ENCODE measurements at places on chromosomes 1 and 21.

DNA sequence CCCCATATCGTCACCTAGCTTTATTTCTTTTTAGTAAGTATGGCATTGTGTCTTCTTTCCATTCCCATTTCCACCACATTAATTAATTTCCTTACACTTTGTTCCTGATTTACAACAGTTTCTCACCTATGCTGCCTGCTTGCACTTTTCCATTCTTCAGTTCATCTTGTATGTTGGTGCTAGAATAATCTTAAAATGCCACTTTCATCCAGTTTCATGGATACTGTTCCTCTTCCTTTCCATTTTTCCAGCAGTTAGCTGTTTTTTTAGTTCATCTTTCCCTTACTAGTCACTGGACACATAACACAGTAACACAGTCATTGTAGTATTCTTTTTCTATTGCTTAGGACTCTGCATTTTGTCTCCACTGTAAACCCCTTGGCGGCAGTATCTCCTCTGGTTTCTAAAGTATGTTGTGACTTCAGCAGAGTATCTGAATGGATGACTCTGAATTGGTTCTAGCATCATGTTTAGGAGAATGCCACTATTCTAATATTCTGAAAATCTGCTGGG is 2.1 kb downstream of the CDC7 start:
- DNase-seq, result no peak

DNA sequence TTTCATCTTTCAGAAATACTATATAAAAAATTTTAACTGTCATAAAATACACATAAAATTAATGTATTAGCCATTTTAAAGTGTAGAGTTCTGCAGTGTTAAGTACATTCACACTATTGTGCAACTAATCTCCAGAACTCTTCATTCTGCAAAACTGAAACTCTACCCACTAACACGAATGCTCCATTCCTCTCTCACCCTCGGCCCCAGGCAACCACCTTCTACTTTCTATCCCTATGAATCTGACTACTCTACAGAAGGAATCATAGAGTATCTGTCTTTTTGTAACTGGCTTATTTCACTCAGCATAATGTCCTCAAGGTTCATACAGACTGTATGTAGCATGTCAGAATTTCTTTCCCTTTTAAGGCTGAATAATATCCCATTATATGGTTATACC is 43.4 kb downstream of the LTN1 start:
- no peak for DNase-seq

- no peak for DNase-seq
Measured at GRCh38 chr1:147800804-147801203, 40.4 kb upstream of the GJA5 start.

DNA sequence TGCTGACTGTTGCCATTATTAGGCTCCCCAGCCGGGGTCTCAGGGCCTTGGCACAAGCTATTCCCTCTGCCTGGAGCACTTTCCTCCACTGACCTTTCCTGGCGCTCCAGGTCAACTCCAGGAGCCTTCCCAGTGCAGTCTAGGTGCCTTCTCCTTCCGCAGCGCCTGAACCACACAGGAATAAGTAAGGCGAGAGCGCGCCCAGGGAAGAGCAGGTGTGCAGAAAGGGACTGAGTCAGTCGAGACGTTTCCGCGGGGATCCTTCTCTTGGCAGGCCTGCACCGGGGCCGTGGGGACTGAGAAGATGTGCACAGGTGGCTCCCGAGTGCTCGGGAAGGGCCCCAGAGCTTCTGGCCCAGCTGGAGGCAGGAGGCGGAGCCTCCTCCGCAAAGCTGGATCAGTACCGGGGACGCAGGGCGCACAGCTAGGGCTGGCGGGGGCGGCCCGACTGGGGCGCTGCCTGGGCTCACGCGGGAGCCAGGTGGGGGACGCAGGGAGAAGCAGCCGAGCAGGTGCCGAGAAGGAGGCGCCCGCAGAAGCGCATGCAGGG is 765 bp upstream of the BMP8A start:
- DNase-seq, result no peak

GRCh38 chr1:90573736-90574135 is 143.4 kb downstream of the BARHL2 start:
- DNase-seq, result no peak

DNA sequence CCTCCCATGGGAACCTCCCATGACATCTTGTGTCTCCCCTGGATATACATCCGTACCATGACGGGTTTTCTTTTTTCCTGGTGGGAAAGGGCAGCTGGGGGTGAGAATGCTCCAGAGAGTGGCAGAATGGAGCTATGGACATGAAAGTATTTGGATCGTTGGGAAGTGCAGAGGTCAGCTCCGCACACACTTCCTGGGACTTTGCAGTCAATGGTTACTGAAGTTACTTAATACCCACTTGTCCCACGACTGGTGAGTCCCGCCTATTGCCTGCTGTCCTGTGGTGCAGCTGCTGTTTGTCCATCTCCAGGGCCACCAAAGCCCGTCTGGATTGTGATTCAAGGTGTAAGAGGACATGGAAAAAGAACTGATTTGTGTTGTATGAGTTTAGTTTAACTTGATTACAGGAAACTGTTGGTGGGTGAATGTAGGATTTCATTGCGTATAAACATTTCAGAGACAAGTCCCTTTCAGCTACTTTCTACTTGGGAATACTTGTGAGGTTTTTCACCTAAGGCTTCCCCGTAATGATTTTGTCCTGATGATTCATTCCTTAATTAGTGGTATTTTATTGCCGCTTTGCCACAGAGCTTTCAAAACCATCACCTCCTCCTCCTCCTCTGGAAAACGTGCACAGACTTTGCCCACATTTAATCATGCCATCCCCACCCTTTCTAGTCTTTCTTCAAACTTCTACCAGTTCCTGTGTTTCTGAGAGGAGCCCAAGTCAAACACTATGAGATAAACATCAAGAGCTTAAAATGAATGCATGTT is 308.8 kb downstream of the KIF26B start:
- DNase-seq, result no peak

DNA sequence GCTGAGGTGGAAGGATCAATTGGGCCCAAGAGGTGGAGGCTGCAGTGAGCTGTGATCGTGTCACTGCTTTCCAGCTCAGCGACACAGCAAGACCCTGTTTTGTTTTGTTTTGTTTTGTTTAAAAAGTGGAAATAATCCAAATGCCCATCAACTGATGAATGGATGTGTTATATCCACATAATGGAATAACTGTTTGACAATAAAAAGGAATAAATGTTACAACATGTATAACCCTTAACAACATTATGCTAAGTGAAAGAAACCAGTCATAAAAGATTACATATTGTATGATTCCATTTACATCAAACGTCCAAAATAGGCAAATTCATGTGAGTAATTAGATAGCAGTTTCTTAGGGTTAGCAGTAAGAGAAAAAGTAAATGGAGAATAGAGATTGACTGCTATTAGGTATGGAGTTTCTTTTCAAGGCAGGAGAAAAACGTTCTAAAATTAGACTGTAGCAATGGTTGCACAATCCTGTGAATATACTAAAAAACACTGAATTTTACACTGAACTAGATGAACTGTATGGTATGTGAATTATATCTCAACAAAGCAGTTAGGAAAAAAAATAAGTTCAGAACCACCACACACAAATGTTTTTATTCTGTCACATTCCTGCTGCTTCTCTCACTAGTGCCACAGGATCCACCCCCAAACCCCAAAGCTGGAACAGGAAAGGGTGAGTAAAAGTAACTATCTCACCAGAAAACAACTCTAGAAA is 15.7 kb downstream of the FOXJ3 start:
- DNase-seq, result no peak

DNA sequence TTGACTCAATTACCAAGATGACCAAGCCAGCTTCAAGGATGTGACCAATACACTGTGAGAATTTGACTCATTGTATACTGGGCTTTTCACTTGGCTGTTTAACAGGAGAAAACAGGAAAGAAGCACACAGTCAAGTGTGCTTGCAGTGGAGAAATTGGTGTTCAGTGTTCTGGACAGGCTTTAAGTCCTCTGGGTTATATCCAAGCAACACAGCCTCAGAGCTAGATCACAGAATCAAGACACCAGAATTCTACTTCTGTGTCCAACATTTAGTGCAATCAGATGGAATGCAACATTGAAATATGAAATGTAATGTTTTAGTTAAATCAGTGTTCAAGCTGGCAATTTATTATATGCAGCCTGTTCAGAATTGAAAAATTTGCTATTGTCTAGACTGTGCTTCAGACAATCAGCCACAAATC is 694.4 kb downstream of the LTN1 start:
- no peak for DNase-seq

GRCh38 chr1:238469146-238469631 is 578.5 kb upstream of the ZP4 start:
- DNase-seq, result no peak

DNA sequence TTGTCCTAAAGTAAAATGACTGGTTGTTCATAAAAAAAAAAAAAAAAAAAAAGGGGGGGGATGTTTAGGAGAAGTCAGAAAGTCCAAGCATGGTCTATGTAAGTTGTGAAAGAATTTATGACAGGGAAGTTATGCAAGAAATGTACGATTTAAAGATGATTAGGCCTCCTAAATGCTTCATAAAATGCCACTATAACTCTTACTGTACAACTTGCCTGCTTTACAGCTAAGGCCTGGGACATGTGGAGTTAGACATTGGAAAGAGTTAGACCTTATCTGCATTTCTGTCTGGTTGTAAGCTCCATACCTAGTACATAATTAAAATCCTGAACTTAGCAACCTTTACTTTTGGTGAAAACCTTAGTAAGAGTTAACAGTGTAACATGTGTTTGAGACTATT is 150.0 kb downstream of the TPR start:
- no peak for DNase-seq

- DNase-seq, result no peak
Measured at GRCh38 chr1:222117809-222118208, 375.9 kb upstream of the DUSP10 start.

DNA sequence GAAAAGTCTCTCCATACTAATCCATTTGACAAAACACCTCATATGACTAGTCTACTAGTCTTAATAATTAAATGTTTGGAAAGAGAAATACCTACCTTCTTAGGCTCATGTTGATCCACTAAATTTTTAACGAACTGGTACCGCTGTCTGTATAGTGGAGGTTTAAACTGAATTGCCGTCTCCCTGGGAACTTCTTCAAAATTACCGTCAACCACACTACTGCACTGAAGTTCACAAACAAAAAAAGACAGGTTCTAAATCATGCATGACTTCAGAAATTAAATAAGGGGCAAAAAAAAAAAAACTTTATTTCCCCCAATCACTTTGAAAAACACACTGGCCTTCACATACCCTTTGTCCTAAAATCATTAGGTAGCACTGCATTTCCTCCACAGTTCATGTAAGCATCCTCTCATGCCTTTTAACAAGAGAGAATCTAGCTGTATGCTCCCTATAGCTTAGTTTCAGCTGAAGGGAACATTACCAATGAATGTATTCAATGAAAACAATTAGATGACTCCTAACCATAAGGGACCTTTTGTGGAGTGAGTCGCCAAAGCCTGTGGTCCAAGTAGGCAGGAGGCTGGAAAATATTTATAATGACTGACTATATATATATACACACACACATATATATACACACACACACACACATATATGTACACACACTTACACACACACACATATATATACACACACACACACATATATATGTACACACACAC is 3.4 kb downstream of the HENMT1 start:
- no peak for DNase-seq

- no peak for DNase-seq
Measured at GRCh38 chr1:182555493-182555892, 33.6 kb downstream of the RNASEL start.

GRCh38 chr1:99239690-99240089 is 24.6 kb upstream of the PLPPR4 start:
- no peak for DNase-seq

- no peak for DNase-seq
Measured at GRCh38 chr1:157113631-157114030, 14.0 kb upstream of the ETV3L start.

DNA sequence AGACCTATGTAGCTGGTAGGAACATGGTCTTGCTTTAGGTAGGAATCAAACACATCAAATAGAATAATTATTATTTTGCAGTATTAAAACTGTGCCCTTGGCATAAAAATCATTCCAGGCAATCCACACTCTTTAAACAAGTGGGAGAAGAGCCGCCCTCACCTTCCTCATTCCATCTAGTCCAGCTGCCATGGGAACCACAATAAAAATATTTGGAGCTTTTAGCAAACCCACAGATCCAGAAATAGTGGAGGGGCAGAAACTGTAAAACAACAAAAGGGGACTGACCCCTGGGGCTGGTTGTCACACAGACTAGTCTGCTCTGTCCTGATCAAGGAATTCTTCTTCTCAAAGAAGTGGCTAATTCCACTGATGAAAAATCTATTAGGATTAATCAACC is 61.6 kb downstream of the PTPRC start:
- DNase-seq, result no peak

- DNase-seq, result no peak
Measured at GRCh38 chr21:31545036-31545435, 114.5 kb upstream of the SOD1 start.

DNA sequence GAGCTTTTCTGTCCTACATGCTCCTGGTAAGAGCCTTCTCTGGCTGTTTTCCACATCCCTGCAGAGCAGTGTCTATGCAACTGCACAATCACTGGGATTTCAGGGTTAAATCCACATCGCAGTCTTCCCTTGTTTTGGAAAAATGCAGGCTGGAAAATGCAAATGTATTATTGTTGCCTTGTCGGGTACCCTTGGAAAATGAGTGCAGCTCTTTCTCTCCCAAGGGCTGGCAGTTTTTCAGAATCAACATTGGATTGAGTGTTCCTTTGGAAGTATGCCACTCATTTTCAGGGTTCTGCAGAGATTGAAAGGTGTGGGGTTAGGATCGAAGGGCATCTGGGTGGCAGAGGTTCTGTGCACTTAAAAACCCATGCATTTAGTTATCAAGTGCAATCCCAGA is 3.2 kb downstream of the NOS1AP start:
- no peak for DNase-seq

DNA sequence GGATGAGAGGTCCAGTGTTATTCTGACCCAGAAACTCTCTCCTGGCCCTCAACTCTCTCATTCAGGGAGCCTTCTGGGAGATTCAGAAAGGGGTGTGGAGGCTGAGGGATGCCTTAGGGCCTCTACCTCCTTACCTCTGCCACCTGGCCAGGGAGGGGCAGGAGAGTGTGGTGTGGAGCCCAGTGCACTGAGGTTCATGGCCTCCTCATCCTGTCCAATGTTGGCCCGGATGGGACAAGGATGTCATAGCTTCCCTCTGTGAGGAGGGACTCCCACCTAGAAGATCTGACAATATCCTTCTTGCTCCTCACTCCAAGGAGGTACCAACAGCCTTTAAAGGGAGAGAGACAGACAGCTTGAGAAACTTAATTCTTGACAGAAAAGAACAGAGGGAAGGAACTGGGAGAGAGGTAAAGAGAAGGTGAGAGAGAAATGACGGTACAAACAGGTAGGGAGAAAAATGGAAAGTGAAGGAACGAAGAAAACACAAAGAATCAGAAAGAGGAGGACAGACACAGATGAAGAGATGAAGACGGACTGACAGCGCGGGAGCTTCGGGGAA is 779 bp downstream of the BEND5 start:
- DNase-seq, result no peak

- no peak for DNase-seq
Measured at GRCh38 chr1:23865543-23865930, 2.6 kb downstream of the FUCA1 start.

DNA sequence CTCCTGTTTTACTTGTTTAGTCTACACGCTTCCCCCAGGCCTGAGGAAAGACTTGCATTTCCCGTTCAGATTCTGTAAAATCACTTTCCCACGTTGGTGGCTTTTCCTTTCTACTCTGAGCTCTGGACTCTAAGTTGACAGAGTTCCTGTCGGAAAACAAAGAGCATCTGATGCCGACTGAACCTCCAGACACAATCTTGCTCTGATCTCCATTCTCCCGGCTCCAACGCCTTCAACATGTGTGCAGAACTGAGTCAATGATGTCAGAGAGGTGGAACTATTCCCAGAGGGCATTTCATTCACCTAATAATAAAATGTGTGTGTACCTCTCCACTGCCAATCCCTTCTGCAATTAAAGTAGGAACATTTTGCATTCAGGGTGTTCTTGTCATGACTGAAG is 147.7 kb downstream of the MIS18A start:
- DNase-seq, result no peak
